GM12892 (cell line): ENCODE measurements at places on chromosomes 1 and 21.

DNA sequence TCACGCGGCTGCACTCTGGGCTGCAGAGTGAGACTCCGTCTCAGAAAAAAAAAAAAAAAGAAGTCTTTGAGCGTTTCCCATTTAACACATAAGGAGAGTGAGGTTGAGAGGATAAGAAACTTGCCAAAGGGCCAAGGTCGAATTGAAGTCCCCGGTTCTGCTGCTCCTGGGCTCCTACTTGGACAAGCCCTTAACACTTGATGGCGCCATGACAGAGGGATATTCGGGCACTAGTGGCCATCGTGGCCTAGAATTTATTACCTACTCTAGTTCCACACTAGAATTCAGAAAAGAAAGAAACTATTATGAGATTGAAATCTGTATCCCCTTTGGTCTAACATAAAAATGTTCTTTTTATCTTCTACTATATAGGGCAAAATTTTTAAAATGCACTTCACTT lies 65.7 kb upstream of the NEK2 start:
- no peak for DNase-seq

DNA sequence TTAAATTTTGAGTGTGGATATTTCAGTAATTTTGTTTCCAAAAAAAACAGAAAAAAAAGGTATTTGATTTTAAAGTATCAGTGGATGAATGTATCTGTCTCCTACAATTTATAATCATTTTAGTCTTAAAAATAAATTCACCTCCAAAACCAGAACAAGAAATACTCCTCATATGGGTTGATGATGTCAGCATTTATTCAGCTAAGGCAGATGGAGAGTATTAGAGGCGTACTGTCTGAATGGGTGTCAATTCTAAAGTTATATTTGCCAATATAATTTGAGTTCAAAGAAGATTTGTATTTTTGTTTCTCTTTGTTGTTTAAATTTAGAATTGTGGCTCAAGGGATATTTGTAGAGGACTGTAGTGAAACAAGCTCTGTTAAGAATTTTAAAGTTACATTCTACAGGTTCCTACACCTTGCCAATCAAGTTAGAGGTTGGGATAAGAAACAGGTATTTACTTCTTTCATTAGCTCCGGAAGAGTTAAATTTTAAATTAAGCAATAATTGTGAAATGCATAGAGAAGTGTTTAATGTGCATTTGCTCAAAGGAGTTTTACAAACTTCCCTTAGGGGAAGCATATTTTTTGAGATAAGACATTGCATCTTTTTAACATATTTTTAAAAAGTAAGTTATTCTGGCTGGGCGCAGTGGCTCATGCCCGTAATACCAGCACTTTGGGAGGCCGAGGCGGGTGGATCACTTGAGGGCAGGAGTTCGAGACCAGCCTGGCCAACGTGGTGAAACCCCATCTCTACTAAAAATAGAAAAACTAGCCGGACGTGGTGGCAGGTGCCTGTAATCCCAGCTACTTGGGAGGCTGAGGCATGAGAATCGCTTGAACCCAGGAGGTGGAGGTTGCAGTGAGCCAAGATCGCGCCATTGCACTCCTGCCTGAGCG lies 1.2 kb downstream of the PLA2G4A start:
- no peak for DNase-seq

GRCh38 chr1:16015960-16016901 lies 1.6 kb downstream of the HSPB7 start:
- no peak for DNase-seq

- DNase-seq: no peak
Observed at GRCh38 chr21:22993822-22994574, 1995.8 kb downstream of the NCAM2 start.

GRCh38 chr1:46158312-46159281 lies 16.3 kb upstream of the TSPAN1 start:
- no peak for DNase-seq

GRCh38 chr1:20437640-20438039 lies 48.4 kb downstream of the CAMK2N1 start:
- DNase-seq: no peak

GRCh38 chr1:78855258-78855657 lies 151.3 kb downstream of the ADGRL4 start:
- DNase-seq: no peak

DNA sequence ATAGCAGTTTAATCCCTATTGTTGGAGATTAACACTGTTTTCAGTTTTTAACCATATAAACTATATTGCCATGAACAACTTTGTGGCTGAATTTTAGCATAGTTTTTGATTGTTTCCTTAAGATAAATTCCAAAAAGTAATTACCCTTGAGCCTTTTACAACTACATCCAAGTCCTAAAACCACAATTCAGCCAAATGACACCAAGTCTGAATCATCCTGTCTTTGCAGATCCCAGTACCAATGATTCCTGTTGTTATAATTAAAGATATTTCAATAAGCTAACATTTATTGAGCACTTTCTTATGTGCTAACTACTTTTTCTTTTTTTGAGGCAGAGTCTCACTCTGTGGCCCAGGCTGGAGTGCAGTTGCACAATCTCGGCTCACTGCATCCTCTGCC lies 35.6 kb downstream of the IL23R start:
- DNase-seq: no peak

DNA sequence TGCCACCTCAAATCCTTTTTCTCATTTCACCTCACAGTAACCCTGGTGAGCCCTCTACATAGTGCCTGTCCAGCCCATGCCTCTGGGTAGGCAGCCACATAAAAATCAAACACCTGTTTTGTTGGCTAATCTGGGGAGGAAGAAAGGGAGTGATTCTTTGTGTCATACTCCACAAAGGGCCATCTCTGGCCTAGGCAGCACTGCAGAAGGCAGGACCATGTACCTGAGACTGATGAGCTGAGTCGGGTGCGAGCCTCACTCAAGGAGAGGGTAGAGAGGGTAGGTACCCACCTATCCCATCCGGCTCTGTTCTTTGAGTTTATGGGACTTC lies 7.8 kb downstream of the TUFT1 start:
- DNase-seq: no peak

GRCh38 chr1:228407106-228408040 lies 738 bp upstream of the TRIM11 start:
- DNase-seq: no peak

DNA sequence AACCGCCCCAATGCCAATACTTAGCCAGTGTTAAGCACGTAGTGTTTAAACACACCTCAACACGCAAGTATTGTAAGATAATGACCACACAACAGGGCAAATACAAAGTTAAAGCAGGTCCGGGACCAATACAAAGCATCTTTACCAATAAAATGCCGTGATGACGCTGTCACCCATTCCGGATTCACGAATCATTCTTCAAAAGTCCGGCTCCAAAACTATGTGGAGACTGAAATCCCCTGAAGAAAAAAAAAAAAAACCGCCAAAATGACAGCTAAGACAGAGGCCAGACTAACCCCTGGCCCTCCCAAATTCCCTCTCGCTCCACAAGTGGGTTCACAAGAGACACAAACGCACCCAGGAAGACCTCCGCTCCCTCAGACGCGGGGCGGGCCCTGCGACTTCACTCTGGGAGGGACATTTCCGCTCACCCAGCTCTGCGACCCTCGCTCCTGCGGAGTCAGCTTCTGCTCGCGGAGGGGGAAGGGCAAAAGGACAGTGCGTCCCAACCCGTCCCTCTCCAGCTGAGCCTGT lies 625 bp upstream of the DARS2 start:
- DNase-seq: no peak

- DNase-seq: no peak
Observed at GRCh38 chr1:207366022-207366421, 44.5 kb downstream of the CD55 start.
